ENCODE measurements at places on chromosomes 3 and 15.

DNA sequence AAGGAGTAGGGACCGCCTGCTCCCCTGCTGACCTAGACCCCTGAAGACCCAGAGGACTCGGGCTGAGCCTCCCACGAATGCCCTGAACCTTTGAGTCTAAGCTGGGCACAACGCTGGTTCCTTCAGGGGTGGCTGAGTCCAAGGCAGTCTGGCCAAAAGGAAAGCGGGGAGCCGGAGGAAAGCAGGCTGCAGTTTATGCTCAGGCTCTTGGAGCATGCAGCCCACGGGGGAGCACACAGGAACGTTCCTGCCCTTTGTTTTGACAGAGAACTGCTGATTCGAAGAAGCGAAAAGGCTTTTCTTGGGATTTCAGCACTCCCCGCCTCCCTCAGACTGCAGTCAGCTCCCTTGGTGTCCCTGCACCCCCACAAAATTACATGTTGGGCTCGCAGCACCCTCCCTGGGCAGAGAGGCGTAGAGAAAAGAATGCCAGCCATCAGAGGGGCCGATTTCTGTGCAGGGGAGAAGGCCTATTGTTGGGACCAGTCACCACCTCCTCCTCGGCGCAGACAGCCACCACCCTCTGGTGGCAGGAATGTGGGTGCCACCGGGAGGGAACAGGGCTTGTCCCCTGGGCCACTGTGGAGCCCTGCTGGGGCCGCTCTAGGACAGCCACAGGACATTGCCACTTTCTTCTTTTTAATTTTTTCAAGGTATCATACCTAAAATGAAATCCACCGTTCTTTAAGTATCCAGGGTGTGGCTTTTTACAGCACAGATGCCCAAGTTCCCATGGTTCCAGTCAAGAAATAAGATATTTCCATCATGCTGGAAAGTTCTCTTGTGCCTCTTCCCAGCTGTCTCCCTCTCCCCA is 72.2 kb downstream of the SMAD6 start:
- DNase-seq, result peak; percentile 70

GRCh38 chr3:131883086-131883485 is 151.7 kb downstream of the CPNE4 start:
- no peak for DNase-seq

DNA sequence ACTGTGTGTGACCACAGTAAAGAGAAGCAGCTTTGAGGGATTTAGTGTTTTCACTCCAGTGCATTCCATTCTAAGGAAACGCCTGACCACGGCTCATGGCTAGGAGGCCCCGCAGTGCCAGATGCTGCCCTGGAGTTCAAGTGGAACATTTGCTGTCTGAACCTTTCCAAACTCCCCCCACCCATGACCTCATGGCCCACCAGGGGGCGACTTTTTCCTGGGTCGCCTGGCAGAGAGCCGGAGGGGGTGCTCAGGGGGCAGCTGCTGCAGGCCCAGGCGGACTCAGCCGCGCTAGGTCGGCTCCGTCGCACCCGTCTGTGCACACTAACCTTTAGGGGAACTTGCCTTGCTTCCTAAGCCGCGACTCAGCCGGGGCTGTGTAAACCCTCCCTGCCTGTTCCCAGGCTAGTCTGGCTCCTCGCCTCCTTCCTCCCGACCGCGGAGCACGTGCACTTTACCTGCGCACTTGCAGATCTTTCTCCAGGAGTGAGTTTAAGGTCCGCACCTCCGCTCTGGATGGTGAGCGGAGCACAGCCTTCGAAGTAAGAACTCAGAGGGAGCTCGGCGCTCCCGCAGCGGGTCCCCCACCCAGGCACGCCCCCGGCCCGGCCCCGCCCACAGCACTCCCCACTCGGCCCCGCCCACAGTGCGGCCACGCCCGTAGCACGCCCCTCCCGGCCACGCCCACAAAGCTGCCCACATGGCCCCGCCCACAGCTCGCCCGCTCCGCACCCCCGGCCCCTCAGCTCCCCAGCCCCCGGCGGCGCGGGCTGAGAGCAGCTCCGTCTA is at the start of gene OCA2:
TSS of gene OCA2 (minus strand) at position 550 of the 789 bp plus-strand sequence. CDS start 17,441 bp downstream, outside the sequence.
- no peak for DNase-seq

GRCh38 chr3:72327008-72327407 is 521.2 kb downstream of the SHQ1 start:
- no peak for DNase-seq

DNA sequence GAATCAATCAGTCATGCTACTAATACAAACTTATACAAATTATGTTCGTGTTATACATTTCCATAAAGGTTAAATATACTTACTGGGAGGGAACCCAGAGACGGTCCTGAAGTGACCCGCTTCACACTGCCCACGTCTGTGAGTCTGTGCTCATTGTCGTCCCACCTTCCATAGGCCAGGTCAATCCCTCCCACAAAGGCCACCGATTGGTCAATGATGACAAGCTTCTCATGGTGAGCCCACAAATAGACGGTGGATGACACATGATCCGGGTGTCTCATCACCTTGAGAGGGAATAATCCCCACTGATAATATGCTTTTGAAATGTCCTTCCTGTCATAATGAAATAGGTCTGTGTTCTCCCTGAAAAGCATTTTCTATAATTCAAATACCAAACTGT is 121.7 kb downstream of the PLD1 start:
- DNase-seq, result no peak

GRCh38 chr15:92071045-92071634 is 217.6 kb downstream of the SLCO3A1 start:
- DNase-seq, result no peak

- no peak for DNase-seq
Measured at GRCh38 chr3:23941440-23941839, 3.6 kb upstream of the NR1D2 start.

- no peak for DNase-seq
Measured at GRCh38 chr3:184666442-184666841, 45.4 kb downstream of the MAGEF1 start.

- DNase-seq, result no peak
Measured at GRCh38 chr15:42772144-42772543, 35.2 kb upstream of the CDAN1 start.

DNA sequence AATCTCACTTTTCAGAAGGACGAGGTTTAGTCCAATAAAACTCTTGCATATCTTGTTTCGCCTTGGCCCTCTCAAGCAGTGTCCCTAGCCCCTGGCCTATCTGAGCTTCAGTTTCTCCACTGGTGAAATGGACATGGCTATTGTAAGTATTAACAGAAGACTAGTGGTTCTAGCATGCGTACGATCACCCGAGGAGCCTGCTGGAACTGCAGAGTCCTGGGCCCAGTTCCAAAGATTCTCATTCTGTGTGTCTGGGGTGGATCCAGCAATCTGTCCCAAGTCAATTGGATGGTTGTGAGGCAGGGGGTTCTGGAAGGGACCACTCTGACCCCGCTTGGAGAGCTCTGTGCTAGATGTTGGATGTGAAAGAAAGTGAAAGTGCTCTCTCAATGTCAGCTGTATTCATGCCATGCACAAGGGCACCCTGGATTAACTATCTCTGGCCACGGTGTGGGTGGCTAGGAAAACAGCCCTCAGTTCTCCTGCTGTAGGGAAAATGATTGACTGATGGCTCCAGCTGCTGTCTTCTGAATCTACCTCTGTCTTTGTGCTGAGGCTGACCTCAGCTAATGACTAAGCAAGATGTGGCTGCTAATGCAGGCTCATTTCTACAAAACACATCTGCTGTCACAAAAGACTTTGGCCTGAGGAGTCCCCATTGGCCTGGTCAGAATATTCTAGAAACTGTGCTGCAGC is 1.9 kb upstream of the PLA1A start:
- no peak for DNase-seq

DNA sequence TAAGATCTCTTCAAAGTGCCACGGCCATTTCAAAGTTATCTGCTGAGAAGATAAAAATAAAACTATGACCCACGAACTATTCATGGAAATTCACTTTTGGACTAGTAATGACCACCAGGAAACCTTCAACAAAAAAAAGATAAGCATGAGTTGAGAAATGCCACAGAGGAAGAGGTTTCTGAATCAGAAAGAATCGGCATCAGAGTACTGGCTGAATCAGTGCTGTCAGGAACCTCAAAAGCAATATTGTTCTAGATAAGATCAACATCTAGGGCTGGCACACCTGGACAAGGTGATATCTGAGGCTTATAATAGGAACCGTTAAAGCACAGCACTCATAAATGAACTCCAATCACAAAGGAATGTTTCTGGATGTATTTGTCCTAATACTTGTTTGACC is 72.7 kb downstream of the PEAK1 start:
- no peak for DNase-seq

DNA sequence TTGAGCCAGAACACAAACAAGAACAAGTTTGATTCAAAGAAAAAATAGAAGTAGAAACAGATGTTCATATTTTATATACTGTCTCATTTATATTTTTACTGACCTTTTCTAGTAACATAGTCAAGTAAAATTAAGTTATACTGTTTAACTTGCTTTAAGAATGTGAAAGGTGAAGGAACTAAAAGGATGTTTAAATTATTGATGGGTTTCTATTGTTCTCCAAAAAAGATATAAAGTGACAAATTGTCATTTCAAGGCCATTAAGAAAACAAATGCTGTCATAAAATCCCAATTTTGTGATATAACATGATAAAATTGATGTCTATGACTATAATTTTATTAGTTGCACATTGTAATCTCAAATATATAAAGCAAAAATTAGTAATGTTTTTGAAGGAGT is 7.3 kb downstream of the GPR149 start:
- no peak for DNase-seq

DNA sequence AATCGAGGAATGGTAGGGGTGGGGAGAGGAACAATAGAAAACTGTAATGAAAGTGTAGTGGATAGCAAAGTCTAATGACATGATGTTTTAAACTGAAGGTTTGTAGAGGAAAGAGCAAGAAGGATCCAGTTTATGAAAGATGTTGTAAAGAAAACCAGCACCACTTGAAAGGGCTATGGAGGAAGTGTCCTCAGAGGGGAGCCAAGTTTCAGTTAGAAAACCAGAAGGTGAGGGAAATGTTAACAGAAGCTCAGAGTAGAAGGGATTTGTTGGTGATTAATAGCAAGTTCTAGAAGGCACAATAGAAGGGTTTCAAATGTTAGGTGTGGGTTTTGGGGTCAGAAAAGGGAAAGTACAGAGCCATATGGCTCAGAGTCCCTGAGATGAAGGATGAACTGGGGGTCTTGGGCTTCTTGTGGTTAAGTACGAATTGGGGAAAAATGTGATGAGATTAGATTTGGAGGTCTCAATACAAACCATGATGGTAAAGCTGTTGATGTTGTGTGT is 33.8 kb upstream of the LRRC58 start:
- DNase-seq, result no peak

DNA sequence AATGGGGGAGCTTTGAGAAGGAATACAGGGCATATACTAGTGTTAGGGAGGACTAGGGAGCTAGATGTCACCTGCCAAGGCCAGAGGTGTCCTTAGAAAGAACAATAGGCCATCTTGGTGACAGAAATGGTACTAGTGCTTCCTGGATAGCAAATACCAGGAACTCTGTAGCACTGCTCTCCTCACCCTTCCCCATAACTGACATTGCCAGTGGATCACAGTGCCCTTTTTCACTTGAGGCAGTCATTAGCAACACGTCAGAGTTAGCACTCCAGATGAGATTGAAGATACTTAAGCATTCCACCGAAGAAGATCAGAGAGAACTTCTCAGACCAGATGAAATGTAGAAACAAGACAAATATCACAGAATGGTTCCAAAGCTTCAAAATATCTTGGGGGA is 103.1 kb upstream of the PDZRN3 start:
- no peak for DNase-seq

GRCh38 chr15:36585774-36586173 is 6.3 kb downstream of the CDIN1 start:
- no peak for DNase-seq

DNA sequence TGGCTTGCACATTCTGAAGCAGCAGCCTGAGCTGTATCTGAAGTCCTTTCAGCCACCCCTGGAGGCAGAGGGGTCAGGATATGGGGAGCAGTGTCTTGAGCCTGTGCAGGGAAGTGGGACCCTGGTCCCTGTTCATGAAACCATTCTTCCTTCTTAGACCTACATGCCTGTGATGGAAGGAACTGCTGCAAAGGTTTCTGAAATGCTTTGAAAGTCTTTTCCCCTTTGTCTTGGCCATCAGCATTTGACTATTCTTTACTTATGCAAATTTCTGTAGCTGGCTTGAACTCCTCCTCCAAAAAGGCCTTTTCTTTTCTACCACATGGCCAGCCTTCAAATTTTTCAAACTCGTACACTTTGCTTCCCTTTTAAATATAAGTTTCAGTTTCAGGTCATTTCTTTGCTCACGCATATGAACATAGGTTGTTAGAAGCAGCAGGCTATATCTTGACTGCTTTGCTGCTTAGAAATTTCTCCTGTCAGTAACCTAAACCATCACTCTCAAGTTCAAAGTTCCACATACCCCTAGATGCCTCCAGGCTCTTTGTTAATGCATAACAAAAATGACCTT is 62.3 kb downstream of the GALK2 start:
- DNase-seq, result no peak

DNA sequence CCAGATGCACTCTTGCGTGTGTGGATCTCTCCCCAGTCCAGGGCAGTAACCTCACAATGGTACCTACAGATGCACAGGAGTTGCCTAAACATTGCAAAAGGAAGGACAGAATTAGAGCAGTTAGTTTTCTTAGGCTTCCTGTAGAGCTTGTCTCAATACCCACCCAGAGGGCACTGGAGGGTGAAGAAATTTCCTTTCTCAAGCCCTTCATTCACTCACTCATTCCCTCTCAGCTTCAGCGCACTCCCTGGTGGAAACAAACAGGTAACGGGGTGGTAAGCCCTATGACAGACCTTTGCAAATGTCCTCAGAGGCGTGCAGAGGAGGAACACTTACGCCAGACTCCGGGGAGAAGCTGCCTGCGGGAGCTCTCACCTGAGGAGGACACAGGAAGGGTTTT is 267.4 kb upstream of the HES1 start:
- DNase-seq, result no peak

DNA sequence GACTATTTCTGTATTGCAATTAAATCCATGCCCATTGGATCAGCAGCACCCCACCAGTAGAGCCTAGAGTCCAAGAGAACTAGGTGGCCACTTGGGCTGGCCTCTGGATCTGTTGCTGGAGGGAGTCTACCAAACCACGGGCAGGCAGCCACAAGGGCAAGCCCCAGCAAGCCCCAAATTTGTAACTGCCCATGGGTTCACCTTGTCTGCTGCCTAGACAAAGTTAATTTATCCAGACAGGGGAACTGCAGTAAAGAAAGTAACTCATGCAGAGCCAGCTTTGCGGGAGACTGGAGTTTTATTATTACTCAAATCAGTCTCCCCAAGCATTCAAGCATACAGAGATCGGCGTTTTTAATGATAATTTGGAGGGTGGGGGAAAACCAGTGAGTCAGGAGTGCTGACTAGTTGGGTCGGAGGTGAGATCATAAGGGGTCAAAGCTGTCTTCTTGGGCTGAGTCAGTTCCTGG is 74.0 kb upstream of the TERB2 start:
- no peak for DNase-seq

DNA sequence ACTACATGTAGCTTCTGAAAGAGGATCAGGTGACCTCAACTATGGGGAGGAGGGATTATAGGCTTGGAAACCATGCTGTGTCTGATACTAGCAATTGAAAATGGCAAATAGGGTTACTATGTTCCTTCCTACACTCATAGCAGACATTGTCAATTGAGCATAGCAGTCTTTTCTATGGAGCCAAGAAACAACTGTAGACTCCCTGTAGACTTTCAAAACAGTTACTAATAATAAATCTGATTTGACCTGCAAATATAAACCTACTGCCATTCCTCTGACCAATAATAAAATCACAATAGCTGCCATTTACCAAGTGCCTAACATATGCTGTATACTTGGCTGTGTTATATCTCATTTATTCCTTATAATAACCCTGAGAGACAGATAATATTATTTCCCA is 8.5 kb upstream of the ARL14 start:
- no peak for DNase-seq

- DNase-seq, result no peak
Measured at GRCh38 chr15:51022206-51022605, 72.5 kb downstream of the TNFAIP8L3 start.

Measured in left renal cortex interstitium (tissue), 4 donors.